NCI-H2029 treated with DMSO at 0.1 percent for 48 hours (cell line): ENCODE measurements at places on chromosomes 2 and 18.

DNA sequence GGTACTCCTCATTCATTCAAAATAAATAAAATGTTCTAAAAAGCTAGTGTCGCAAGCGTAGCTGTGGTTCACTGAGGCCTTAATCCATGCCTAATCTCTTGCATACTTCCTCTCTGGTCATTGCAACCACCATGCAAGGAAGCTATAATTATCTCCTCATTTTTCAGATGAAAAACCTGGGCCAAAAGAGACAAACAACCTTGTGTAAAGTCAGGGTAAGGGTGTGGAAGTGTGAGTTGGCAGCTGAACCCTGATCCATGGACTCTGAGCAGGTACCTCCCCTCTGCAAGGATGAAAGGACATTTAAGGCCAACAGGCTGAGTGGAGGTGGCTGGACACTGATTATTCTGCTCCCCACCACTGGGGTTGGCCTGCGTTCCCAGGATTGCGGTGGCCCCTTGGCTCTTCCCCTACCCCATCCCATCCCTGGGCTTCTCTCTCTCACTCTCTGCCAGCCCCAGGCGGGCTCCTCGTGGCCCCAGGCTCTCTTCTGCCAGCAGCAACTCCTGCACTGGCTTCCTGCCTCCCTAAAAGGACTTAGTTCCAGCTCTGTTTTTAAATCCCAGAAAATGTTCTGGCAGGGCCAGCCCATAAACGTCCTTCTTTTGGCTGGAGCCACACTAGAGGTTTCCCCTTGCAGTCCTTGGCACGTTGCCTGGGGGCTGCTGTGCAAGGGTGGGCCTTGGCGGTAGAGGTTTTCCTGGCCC is 72.0 kb upstream of the AFF3 start:
- DNase-seq: no peak

- DNase-seq: no peak
Observed at GRCh38 chr2:224094413-224094812, 55.3 kb upstream of the SERPINE2 start.

- no peak for DNase-seq
Observed at GRCh38 chr2:46735108-46735691, 180.4 kb downstream of the MCFD2 start.

- DNase-seq: no peak
Observed at GRCh38 chr2:48048476-48049171, 142.3 kb upstream of the FBXO11 start.

- peak; percentile 11 for DNase-seq
Observed at GRCh38 chr2:6955511-6956136, 38.4 kb downstream of the RNF144A start.

- no peak for DNase-seq
Observed at GRCh38 chr2:241813644-241814392, 4.8 kb downstream of the NEU4 start.
